Left renal pelvis (tissue), 4 donors: ENCODE measurements at places on chromosomes 2 and 18. TPM values are rescaled to one million over a fixed set of nuclear protein-coding genes. Genes with fewer than 3 reads are reported as not detected.

The SFT2D3 gene
- polyA plus RNA-seq = not detected

The CDK5R2 gene
- 0.08 TPM for polyA plus RNA-seq

The COLEC12 gene
- 24.1 TPM for polyA plus RNA-seq

The RIT2 gene
- not detected for polyA plus RNA-seq

The SLC4A3 gene
- 8.0 TPM for polyA plus RNA-seq

The LHCGR gene
- 0.35 TPM for polyA plus RNA-seq

The C1QL2 gene
- polyA plus RNA-seq = not detected

DNA sequence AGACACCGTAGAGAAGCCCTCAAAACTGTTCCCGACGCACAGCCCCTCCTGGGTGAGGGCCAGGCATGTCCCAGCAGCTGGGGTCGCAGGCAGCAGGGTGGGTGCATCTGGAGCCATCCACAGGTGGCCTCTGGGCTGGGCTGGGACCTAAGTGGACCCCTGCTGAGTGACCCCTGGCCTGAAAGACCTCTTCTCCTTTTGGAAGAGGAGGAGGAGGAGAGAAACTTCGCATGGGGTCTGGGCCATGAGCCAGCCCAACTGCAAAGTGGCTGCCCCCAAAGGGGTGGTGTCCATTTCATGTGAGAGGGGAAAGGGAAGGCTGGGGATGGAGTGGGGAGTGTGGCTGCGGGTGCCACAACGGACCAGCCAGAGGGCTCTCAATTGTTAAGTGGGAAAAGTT, 25.1 kb downstream of the ANO7 start:
- DNase-seq = no peak

- no peak for DNase-seq
Observed at GRCh38 chr2:3246928-3247714, 130.5 kb downstream of the EIPR1 start.

DNA sequence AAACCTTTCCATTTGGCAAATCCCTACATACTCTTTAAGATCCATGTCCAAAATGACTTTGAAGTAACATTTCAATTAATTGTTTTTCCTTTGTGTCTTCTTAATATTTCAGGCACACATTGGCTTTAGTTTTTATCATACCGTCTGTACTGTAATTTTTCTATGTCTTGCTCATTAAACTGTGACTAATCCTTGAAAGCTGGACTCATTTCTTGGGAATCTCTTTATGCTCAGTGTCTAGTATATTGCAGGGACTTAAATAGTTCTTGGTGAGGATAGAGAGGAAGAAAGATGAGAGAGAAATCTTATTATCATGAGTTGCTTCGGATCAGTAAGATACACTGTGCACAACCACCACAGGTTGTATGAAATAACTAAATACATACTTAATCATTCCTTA, 448.3 kb upstream of the ST6GAL2 start:
- DNase-seq = no peak

DNA sequence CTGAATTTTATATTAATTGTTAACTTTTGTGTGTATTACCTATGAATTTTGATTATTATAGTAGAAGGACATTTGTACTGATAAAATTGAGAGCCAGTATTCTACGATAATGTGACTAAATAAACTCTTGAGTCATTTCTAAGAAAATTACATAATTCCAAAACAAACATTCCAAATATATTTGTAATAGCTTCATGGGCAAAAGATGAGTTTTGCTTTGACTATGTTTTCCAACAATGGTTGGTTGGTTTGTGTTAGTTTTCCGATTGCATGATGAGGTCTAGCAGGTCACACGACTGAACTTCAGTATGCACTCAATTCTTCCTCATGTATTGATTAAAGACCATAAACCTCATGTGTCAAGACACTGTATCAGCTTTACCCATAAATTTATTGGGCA, 71.7 kb upstream of the WDR75 start:
- no peak for DNase-seq

- DNase-seq = no peak
Observed at GRCh38 chr2:38690499-38691420, 24.8 kb downstream of the GALM start.

- DNase-seq = no peak
Observed at GRCh38 chr2:119910566-119910965, 102.3 kb upstream of the EPB41L5 start.

- peak; percentile 58 for DNase-seq
Observed at GRCh38 chr2:10085668-10086059, 5.5 kb upstream of the CYS1 start.

- no peak for DNase-seq
Observed at GRCh38 chr18:7870855-7871254, 303.7 kb downstream of the PTPRM start.

- no peak for DNase-seq
Observed at GRCh38 chr2:233600386-233600785, 17.0 kb upstream of the UGT1A8 start.

DNA sequence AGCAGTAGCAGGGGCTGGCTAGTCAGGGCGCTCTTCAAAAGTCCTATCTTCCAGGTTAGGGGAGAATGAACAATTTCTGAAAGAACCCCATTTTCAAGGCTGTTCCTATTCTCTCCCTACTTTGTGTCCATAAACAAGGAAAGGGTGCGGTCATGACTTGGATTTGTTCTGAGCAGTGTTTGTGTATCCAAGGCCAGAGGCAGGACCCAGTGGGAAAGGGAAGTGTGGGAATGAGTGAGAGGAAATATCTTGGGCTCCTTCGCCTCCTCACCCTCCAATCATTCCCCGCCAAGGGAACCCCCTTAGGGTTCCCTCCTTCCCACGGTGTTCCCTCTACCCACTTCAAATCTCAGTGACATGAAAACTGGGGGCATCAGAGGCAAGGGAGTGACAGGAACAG, 25.5 kb upstream of the SPTBN1 start:
- DNase-seq = no peak

GRCh38 chr2:24080701-24081100, 3.9 kb downstream of the TP53I3 start:
- no peak for DNase-seq

DNA sequence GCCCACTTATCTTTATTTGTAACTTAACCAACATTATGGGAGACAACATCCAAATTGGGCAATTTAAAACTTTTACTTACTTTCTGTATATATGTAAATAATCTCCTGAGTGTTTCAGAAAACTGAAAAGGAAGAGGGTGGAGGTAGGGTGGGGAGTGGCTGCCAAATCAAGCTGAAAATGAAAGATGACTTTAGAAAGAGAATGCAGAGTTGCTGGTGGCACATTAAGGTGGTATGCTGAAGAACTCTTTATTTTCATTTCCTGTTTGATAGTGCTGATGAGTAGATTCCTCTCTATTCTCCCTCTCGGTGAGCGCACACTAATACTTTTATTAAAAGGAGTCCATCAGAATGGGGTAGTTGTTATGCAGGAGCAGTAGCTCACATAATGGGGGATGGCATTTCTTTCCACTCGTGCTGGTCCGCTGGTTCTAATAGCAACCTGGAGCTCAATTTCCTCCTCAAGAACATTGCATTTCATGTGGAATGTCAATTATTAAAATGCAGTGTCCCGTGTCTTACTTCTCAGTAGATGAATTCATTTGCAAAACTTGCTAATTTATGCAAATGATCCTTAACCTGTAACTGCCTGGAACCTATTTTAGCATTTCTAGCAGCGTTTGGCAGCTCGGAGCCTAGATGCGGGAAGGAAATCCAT, 466.9 kb upstream of the HNRNPA3 start:
- no peak for DNase-seq

- no peak for DNase-seq
Observed at GRCh38 chr18:67519592-67519991, 3.1 kb upstream of the DSEL start.

DNA sequence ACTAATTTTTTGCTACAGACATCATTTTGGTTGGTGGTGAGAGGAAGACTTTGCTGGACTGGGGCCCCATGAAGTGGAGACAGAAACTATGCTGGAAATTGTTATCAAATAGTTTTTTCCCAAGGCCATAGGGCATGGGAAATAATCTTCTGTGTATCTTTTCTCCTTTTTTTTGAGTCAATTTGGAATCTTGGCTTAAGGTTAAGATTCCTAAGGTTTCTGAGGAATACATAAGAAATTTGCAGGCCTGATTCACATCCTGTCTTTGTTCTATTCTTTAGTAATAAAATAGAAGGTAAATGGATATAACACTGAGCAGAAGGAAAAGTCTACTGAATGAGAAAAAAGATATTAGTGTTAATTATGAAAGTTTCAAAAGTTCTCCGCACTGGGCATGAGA, 16.6 kb downstream of the SMC6 start:
- DNase-seq = no peak

DNA sequence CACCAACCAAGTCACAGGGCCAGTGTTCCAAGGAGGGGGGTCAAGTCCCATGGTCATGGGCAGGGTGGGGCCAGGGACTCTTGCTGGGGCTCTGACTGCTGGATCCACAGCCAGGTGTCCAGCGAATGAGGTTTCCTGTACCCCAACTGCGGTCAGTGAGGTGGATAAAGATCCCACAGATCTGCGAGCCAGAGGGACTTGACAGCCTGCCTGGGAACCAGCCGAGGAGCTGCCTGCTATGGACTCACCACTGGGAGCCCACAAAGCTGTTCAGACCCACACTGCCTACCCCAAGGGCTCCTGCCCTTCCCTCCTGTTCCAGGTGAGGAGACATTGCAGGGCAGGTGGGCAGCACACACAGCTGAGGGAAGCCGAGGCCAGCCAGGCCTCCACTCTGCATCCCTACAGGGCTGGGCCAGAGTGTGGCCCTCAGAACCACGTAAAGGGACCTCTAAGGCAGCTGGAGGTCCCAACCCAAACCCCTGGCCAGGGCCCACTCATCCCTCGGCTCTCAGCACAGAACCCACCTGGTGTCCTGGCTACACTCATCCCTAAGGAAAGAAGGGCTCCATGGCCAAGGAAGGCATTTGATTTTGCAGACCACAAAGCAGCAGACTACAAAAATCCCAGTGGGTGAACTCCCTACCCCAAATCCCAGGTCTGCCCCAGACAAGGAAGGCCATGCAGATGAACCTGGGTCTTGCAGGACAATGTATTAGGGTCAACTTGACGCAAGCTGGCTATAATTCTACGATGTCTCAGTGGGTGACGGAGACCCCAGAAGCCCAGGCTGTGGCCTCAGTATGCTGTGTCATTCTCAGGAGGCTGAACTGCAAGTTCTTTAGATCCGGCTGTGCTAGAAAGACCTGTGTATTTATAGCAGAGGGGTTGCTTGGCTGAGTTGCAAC, 209.2 kb downstream of the MGAT5 start:
- DNase-seq = no peak

GRCh38 chr2:102620332-102620731, 979 bp downstream of the SLC9A2 start:
- DNase-seq = no peak

- DNase-seq = peak; percentile 61
Observed at GRCh38 chr18:45690975-45691815, 32.8 kb upstream of the SLC14A1 start.

- no peak for DNase-seq
Observed at GRCh38 chr2:42510191-42510590, 16.4 kb upstream of the KCNG3 start.

- no peak for DNase-seq
Observed at GRCh38 chr2:9696731-9697130, 65.9 kb upstream of the YWHAQ start.

DNA sequence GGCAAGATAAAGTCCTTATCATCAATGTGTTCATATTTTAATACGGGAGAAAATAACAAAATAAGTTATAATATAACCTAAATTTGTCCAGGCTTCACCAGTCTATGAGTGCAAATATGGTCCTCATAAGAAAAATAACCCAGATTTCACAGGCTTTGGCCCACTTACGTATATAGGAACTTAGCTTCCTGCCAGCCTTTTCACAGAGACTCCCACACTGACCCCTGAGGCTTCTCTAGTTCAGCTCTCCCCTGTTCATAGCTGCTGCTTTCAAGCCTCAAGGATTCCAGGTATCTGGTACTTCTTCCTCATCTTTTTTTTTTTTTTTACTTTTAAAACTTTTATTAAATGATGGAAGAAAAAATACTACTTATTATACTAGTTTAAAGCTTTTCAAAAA, 74.9 kb upstream of the PELI1 start:
- DNase-seq = no peak

DNA sequence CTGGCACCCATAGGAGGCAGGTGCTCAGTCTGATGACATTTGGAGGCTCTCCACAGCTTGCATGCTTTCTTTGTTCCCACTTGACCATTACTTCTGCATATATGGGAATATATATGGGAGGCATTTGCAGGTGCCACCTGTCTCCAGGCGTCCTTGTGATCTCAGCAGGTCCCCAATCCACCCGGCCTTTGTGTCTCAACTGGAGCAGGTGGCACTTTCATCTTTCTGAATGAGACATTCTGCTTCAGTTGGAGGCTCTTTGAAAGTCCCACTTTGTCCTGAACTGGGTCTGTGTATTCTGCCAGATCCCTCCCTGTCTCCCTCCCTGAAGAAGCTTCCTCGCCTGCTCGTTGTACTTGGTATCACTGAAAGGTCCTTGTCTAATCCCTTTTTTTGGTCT, 318.1 kb upstream of the EPAS1 start:
- no peak for DNase-seq

DNA sequence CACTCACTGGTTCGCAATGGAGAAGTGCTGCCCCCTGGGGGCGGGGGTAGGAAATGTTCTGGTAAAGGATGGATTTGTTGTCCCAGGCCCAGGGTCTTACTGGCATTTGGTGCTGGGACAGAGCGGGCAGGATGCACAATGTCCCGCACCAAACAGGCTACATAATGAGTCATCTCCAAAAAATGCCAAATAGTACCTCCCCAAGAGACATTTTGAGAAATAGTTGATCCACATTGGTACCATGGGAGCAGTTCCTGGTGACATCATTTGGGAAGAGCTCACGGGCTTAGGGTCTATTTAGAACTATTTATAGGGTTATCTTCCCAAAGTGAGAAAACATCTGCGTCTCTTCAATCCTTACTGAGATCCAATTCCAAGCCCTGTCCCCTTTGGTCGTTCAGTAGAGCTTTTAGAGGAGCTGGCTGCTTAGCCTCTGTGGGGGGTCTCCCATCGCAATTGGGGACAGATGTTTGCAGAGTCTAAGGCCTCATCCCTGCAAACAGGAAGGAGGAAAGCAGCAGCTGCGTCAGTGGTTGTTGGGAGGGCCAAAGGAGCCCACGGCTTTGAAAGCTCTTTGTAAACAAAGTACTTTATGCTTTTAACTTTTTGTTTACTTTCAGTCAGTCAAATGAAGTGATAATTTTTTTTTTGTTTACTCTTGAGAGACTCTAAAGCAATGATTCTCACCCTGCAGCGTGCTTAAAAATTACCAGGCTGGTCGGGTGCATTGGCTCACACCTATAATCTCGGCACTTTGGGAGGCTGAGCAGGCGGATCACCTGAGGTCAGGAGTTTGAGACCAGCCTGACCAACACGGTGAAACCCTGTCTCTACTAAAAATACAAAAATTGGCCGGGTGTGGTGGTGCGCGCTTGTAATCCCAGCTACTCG, 49.3 kb downstream of the GREB1 start:
- DNase-seq = no peak

GRCh38 chr2:165114346-165114939, 89.4 kb downstream of the SCN3A start:
- no peak for DNase-seq

GRCh38 chr2:64008434-64009009, 10.7 kb downstream of the VPS54 start:
- no peak for DNase-seq

GRCh38 chr2:113179446-113180045, 5.8 kb downstream of the PSD4 start:
- DNase-seq = no peak

- DNase-seq = no peak
Observed at GRCh38 chr18:35513181-35513936, 15.6 kb upstream of the INO80C start.

- DNase-seq = no peak
Observed at GRCh38 chr2:234422273-234422732, 74.6 kb downstream of the ARL4C start.

- no peak for DNase-seq
Observed at GRCh38 chr18:31760695-31761094, at the start of gene SLC25A52. Gene SLC25A52 (minus strand): TSS chr18:31760880. CDS start chr18:31760661, 219 bp downstream.

- DNase-seq = no peak
Observed at GRCh38 chr2:9755008-9755407, 88.3 kb upstream of the TAF1B start.
